ENCODE measurements at places on chromosomes 16 and 17.

GRCh38 chr17:79597996-79598895, 12.6 kb downstream of the RBFOX3 start:
- ATAC-seq: no peak

GRCh38 chr17:81252326-81252986, 13.3 kb downstream of the NDUFAF8 start:
- no peak for ATAC-seq

- peak; percentile 8 for ATAC-seq
Measured at GRCh38 chr17:41972571-41973407, 6.2 kb downstream of the CNP start.

- ATAC-seq: no peak
Measured at GRCh38 chr17:61478790-61479492, 26.7 kb downstream of the TBX4 start.

DNA sequence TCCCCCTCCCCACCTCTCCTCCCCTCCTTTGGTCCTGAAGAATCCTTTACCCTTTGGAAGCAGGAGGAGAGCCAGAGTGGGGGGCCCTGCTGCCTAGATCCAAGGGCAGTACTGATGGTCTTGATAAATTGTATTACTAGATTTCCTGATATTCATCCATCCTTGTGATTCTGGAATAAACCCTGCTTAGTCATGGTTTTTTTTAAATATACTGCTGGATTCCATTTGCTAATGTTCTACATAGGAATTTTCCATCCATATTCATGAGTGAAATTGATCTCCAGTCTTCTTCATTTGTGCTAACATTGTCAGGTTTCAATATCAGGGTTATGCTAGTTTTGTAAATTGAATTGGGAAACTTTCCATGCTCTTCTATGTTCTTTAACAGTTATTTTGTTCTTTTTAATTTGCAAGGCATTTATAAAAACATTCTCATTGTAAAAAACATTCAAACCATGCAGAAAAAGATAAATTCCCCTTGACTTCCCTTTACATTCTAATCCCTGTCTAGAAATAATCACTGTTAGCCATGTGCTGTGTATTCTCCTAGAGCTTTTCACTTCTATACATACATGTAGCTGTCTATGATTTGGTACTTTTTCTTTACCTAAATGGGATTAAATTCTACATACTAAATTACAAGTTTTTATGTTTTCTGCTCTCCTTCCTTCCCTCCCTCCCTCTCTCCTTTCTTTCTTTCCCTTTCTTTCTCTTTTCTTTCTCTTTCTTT, 56.7 kb downstream of the CCDC42 start:
- ATAC-seq: no peak

GRCh38 chr16:5862103-5862840, 764.7 kb upstream of the EEF2KMT start:
- ATAC-seq: no peak

- ATAC-seq: peak; percentile 41
Measured at GRCh38 chr17:31695456-31696090, 163.5 kb downstream of the COPRS start.

- ATAC-seq: no peak
Measured at GRCh38 chr16:23858542-23858941, 22.8 kb downstream of the PRKCB start.

DNA sequence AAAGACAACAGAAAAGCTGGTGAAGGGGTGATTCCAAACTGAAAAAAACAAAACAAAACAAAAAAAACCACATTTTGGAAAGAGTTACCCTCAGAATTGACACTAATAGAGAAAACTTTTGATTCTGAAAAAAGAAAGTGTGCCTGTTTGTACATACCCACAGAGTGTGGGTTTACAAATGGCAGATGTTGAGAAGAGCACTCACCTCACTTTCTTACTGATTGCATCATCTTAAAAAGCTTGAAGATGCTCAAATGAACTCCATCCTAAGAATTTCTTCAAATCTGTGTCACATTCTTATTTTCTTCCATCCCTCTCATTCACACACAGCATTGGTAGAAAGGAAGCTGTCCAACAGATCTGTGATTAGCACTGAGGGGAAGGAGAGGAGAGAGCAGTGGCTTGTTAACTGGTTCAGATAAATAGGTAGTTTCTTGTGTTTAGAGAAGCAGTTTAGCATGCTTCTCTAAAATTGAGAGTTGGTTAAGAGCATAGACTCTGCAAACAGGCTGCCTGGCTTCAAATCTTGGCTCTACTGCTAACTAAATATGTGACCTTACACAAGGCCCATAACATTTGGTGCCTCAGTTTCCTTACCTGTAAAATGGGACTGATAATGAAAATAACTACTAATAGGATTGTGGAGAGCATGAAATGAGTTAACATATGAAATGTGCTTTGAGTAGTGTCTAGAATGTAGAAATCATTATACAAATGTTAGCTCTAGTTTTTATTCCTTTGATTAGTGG, 6.9 kb downstream of the GNAO1 start:
- no peak for ATAC-seq

- ATAC-seq: no peak
Measured at GRCh38 chr17:36942631-36943125, 5.4 kb downstream of the LHX1 start.

DNA sequence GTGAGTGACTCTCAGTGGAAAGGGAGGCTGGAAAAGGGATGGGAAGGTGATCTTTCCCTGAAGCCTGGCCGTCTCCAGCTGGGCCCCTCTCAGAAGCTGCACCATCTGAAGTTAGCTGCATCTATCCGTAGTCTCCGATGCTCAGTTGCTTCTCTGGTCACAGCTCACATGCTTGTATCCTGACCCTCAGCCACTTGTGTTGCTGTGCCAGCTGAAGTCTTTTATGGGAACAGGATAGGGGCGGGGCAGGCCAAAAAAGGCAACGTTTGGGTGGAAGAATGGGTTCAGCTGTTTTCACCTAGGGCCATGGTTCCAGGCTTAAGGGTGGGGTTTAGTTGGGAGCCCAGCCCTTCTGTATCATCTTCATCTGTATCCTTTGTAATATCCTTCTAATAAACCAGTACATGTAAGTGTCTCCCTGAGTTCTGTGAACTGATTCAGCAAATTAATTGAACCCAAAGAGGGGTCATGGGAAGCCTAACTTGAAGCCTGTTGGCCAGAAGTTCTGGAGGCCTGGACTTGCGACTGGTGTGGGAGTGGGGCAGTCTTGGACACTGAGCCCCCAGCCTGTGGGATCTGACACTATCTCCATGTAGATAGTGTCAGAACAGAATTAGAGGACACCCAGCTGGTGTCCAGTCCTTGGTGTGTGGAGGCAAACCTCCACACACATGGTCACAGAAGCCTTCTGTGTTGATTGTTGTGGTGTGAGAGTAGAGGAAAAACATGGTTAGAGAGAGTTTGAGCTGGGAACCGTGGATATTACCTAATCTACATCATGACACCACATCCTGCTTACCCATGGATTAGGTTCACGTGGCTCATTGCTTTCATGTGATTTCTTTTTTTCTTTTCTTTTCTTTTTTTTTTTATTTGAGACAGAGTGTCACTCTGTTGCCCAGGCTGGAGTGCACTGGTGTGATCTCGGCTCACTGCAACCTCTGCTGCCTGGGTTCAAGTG, 49.3 kb upstream of the FBXO47 start:
- ATAC-seq: no peak

DNA sequence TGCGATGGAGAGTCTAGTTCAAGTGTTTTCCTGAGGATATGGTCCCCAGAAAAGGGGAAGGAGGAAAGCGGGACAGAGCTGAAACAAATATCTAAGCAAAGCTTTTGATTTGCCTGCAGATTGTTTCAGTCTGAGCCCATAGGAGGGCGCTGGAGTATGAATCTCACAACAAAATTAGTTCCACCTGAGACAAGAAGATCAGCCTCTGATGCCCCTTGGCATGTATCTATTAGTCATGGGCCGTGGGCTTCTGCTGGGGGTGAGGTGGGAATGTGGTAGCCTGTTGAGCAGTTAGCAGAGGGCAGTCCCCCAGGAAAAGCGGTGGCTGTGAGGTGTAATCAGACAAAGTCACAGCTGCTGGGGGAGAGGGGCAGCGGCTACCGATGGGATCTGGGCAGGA, 446.9 kb downstream of the CA10 start:
- ATAC-seq: no peak

DNA sequence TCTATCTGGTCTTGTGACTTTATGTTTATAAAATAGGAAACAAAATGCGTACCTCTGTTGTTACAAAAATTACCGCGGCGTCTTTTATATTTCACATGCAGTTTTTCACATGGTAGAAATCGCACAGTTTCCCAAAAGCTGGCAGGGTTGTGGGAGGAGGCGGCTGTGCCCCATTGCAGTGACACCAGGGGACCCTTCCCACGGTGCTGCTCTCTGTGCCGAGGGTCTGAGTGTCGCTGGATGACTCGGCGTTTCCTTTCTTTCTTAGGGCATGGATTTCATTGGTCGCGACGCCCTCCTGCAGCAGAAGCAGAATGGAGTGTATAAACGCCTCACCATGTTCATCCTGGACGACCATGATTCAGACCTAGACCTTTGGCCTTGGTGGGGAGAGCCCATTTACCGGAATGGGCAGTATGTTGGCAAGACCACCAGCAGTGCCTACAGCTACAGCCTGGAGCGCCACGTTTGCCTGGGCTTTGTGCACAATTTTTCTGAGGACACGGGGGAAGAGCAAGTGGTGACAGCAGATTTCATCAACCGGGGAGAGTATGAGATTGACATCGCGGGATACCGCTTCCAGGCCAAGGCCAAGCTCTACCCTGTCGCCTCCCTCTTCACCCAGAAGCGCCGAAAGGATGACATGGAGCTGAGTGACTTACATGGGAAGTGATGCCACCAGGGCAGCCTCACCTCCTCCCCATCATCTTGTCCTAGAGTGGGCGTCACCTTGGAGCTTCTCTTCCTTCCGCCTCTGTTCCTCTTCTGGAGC, 17.2 kb upstream of the CLEC18C start:
- ATAC-seq: no peak

DNA sequence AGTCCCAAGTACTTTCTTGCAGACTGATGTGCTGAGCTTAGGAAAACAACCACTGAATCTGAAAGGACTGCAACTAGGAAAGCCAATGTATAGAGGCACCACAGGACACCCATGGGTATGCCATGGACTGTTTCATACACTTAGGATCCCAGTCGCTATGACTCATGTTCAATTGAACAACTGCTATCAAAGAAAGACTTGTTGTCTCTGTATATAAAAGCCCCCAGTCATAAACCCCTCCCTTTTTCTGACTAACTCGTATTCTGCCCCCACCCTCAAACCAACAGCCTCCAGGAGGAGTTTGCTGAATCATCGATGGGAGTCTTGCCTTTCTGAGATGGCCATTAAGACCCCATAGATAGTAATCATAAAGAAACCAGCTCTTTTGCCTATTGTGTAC, 205.4 kb downstream of the ANKFN1 start:
- ATAC-seq: no peak

- ATAC-seq: no peak
Measured at GRCh38 chr16:23402100-23402499, 50.9 kb downstream of the COG7 start.
